Naive thymus-derived CD4-positive, alpha-beta T cell (primary cell): ENCODE measurements at places on chromosomes 11 and 22. TPM values are rescaled to one million over a fixed set of nuclear protein-coding genes. Genes with fewer than 3 reads are reported as not detected.

The FZD4 gene
- total RNA-seq = not detected

The IFITM1 gene
- total RNA-seq = 105 TPM

The PRG3 gene
- not detected for total RNA-seq

DNA sequence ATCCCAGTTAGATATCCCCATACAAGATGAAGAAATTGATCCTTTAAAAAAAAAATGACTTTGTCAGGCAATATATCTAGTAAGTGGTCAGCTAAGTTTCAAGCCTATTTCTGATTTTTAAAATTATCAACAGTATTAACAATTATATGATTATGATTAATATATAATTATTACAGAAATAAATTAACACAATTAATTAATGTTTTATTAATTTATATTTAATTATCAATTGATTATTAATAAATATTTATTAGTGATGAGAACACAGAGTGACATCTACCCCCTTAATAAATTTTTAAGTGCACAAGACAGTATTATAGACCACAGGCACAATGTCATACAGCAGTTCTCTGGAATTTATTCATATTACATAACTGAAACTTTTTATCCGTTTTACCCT, 22.0 kb downstream of the MUC15 start:
- H3K4me1 ChIP-seq = no peaks in the 10 kb centered on the region
- H3K27me3 ChIP-seq = no peaks in the 10 kb centered on the region
- no peaks in the 10 kb centered on the region for H3K36me3 ChIP-seq
- no peak for DNase-seq
- H3K4me3 ChIP-seq = no peak overlapping the region

GRCh38 chr22:25942856-25943411, 200.9 kb downstream of the MYO18B start:
- no peak overlapping the region for H3K4me3 ChIP-seq
- H3K27ac ChIP-seq = no peak overlapping the region
- H3K27me3 ChIP-seq = no peaks in the 10 kb centered on the region
- DNase-seq = no peak
- no peaks in the 10 kb centered on the region for H3K4me1 ChIP-seq

GRCh38 chr22:35435201-35435740, 35.3 kb downstream of the MCM5 start:
- no peaks in the 10 kb centered on the region for H3K36me3 ChIP-seq
- H3K4me3 ChIP-seq = no peak overlapping the region
- no peak overlapping the region for H3K27ac ChIP-seq
- no peaks in the 10 kb centered on the region for H3K4me1 ChIP-seq
- no peak for DNase-seq
- H3K27me3 ChIP-seq = no peaks in the 10 kb centered on the region

- no peak overlapping the region for H3K27ac ChIP-seq
- DNase-seq = no peak
- H3K4me1 ChIP-seq = peaks cover 13% of the 10 kb centered on the region
- no peak overlapping the region for H3K4me3 ChIP-seq
- H3K36me3 ChIP-seq = no peaks in the 10 kb centered on the region
- no peaks in the 10 kb centered on the region for H3K27me3 ChIP-seq
Observed at GRCh38 chr11:46112961-46113607, 8.2 kb downstream of the PHF21A start.

DNA sequence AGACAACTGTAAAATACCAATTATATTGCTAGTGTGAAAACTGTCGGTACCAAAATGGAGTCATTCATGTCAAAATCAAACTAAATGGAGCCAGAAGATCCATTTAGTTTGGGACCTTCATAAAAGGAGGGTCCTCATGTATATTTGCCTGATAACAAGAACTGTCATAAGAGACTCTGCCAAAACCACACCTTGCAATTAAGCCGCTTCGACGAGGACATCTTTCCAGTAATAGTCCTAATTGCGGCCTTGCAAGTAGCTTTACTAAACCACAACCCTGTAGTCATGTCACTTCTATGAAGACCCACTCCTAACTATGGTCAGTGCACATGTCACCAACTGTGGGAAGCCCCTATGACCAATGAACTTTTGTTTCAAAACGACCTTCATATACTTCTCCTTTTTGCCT, 9.4 kb downstream of the UBQLN3 start:
- H3K36me3 ChIP-seq = no peaks in the 10 kb centered on the region
- DNase-seq = no peak
- H3K27ac ChIP-seq = no peak overlapping the region
- no peak overlapping the region for H3K4me3 ChIP-seq

- H3K27ac ChIP-seq = no peak overlapping the region
- H3K36me3 ChIP-seq = no peaks in the 10 kb centered on the region
- no peak overlapping the region for H3K4me3 ChIP-seq
Observed at GRCh38 chr22:25057013-25057881, 104.7 kb downstream of the KIAA1671 start.

- no peak overlapping the region for H3K4me3 ChIP-seq
- H3K27me3 ChIP-seq = no peaks in the 10 kb centered on the region
- H3K4me1 ChIP-seq = no peaks in the 10 kb centered on the region
- H3K27ac ChIP-seq = no peak overlapping the region
- no peaks in the 10 kb centered on the region for H3K36me3 ChIP-seq
Observed at GRCh38 chr11:46048198-46048597, 73.1 kb downstream of the PHF21A start.

DNA sequence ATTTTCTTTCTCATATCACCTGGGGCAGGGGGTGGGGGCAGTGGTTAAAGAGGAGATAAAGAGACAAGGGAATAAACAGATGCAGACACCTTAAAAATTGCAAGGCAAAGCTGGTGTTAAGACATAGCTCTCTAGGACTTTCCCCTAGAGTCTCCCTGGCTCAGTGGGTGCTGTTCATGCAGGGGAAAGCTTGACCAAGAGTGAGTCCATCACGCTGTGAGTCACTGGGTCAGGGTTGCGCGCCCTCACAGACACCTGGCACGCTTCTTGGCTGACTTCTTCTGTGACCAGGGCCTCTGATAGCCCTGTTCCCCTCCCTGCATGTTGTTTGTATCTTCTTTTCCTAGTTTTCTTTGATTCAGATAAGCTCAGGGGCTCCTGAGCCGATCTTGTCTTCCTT, 31.9 kb downstream of the COMMD9 start:
- no peak for DNase-seq
- H3K4me3 ChIP-seq = no peak overlapping the region
- H3K4me1 ChIP-seq = no peaks in the 10 kb centered on the region
- no peaks in the 10 kb centered on the region for H3K27me3 ChIP-seq
- H3K36me3 ChIP-seq = no peaks in the 10 kb centered on the region

DNA sequence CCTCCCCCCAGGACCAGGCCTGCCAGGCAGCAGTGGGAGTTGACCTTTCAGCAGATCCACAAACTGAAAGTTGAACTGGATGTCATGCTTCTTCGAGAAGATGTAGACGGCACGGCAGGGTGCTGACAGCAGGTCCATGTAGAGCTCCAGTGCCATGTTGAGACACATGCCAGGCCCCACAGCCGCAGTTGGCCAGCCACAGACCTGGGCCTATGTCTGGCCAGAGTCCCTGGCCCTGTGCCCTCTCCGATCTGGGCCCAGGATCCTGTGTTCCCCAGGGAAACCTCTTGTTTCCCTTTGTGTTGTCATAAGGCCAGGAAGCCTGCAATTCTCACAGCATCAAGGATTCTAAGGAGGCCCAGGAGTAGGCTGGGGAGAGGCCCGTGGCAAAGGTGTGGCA, at the start of gene GSTT4:
TSS of gene GSTT4 (minus strand) at position 253 of the 400 bp plus-strand sequence. CDS start at position 156, 97 bp downstream.
- no peaks in the 10 kb centered on the region for H3K4me1 ChIP-seq
- no peak within 1 kb of the TSS for H3K27ac ChIP-seq
- no peaks in the 10 kb centered on the region for H3K27me3 ChIP-seq
- H3K4me3 ChIP-seq = no peak within 1 kb of the TSS
- H3K36me3 ChIP-seq = no peaks in the 10 kb centered on the region
- DNase-seq = no peak

DNA sequence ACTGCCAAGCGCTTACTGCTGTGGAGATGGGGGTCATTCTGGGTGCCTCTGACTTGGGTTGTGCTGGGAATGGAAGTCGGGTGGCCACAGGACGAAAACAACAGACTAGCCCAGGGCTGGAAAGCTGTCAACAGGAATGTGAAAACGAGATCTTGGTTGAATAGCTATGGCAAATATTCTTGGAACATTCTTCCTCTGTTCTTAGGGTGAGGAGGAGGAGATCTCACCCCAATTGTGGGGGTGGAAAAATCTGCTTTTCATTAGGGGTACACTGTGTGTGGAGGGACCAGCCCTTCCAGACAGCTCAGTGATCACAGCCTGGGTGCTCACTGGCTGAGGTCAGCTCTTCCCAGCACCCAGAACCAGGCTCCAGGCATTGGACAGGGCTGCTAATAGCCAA, 52.0 kb upstream of the PRSS23 start:
- no peaks in the 10 kb centered on the region for H3K27me3 ChIP-seq
- no peaks in the 10 kb centered on the region for H3K36me3 ChIP-seq
- H3K4me1 ChIP-seq = no peaks in the 10 kb centered on the region
- H3K4me3 ChIP-seq = no peak overlapping the region
- DNase-seq = no peak

GRCh38 chr11:112448806-112449205, 188.1 kb upstream of the PLET1 start:
- no peak overlapping the region for H3K4me3 ChIP-seq
- DNase-seq = no peak
- no peak overlapping the region for H3K27ac ChIP-seq
- H3K4me1 ChIP-seq = no peaks in the 10 kb centered on the region
- H3K36me3 ChIP-seq = no peaks in the 10 kb centered on the region
- H3K27me3 ChIP-seq = no peaks in the 10 kb centered on the region

DNA sequence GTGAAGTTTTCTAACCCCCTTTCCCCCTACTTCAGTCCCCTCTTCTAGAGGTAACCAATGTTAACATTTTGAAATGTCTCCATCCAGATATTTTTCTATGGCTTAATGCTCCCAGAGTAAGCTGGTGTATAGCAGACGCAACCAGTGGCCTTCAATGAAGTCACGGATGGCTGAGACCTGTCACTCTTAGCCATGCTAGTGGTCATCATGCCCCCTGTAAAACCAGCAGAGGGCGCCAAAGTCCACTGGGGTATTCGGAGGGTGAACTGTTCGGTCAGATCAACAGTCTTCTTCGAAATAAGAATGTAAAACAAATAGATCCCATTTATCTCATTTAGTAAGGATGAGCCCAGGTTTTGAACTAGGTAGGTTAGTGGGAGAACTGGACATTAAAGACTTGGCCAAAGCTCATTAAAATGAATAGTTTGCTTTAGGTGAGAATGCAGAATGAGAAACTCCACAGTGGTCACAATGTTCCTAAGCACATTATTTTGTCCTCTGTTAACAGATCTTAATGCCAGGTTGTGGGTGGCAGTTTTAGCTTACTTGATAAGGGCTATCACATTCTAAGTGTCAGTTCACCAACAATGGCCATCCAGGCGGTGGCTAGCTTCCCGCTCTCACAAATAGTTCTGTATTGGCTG, 8.6 kb upstream of the MMP8 start:
- no peak for DNase-seq
- H3K4me3 ChIP-seq = no peak overlapping the region
- peaks cover 3% of the 10 kb centered on the region for H3K27me3 ChIP-seq
- H3K27ac ChIP-seq = no peak overlapping the region
- no peaks in the 10 kb centered on the region for H3K36me3 ChIP-seq

DNA sequence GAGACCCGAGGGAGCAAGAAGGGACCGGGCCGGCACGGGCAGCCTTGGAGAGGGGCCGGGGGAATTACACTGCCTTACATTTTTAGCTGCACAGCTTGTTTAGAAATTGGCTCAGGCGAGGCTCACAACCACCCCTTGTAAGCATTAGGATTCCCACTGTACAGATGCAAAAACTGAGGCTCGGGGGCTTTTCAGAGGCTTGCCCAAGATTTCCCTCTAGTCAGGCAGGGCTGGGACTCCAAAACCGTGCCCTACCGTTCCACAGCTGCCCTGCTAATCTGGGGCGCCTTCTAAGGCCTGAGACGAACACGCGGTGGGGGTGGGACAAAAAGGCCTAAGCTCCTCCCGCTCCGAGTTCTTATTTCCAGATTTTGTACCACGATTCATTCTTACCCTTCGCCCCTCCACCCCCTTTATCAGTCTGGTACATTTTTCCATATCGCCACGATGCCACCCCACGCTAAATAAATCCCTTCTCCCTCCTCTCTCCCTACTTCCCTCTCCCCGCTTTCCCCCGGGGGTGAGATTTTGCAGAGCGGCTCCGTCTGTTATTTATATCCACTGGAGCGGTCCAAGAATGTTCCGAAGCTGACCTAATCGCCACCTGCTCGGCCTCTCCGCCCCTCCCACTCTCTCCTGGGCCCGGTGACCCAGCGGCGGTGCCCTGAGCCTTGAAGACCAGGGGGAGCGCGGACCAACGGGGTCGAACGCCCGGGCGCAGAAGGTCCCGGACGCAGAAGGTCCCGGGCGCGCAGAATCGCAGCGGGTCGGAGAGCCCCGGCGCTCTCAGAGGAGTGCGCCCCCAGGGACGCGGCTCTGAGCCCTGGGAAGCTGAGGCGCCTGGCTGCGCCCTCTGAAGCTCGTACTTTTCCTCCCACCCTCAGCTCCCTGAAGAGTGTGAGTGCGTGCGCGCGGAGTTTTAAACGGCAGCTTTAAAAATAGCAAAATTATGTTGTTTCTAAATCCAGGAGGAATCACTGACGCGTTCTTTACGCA, 764 bp upstream of the PACSIN3 start:
- no peaks in the 10 kb centered on the region for H3K36me3 ChIP-seq
- DNase-seq = peak; percentile 49
- H3K4me1 ChIP-seq = peaks cover 7% of the 10 kb centered on the region
- H3K27me3 ChIP-seq = peaks cover 14% of the 10 kb centered on the region
- no peak overlapping the region for H3K27ac ChIP-seq

DNA sequence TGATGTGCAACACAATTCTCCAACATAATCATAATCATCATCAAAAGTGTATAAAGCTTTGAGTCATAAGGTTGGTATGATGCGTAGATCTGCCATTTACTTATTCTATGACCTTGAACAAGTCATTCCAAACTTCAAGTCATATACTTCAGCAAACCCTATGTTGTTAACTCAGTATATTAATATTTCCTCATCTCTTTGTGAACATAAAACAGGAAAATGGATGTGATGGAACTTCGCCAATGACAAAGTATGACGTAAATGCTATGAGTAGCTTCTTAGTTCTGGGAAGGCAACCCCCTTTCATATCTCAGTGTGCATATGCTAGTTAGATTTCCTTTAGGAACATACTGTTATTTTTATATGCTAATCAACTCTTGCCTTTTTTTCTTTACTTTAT, 102.7 kb upstream of the ANO3 start:
- DNase-seq = no peak
- no peak overlapping the region for H3K4me3 ChIP-seq
- H3K27me3 ChIP-seq = no peaks in the 10 kb centered on the region
- H3K4me1 ChIP-seq = no peaks in the 10 kb centered on the region
- H3K27ac ChIP-seq = no peak overlapping the region
- H3K36me3 ChIP-seq = no peaks in the 10 kb centered on the region

GRCh38 chr11:68842427-68843051, 823 bp upstream of the CPT1A start:
- no peaks in the 10 kb centered on the region for H3K27me3 ChIP-seq
- no peaks in the 10 kb centered on the region for H3K36me3 ChIP-seq
- no peak for DNase-seq
- peak overlapping the region; percentile 63 for H3K27ac ChIP-seq
- peak overlapping the region; percentile 78 for H3K4me3 ChIP-seq
